ENCODE measurements at places on chromosomes 11 and 22. TPM values are rescaled to one million over a fixed set of nuclear protein-coding genes. Genes with fewer than 3 reads are reported as not detected.

The KRTAP5-7 gene
- polyA plus RNA-seq: not detected

The ST14 gene
- polyA plus RNA-seq: 59.3 TPM

The EXPH5 gene
- 2.2 TPM for polyA plus RNA-seq

GRCh38 chr11:69035946-69036340 is 12.8 kb upstream of the TPCN2 start:
- no peak for DNase-seq

GRCh38 chr22:42074132-42074811 is at the start of gene PHETA2:
Gene PHETA2, plus strand, starts transcription at chr22:42074248. Its CDS starts 3,046 bp downstream, at chr22:42077294.
- peak; percentile 88 for DNase-seq

- DNase-seq: no peak
These were observed 1.1 kb upstream of the SSTR3 start for GRCh38 chr22:37213218-37213855.

DNA sequence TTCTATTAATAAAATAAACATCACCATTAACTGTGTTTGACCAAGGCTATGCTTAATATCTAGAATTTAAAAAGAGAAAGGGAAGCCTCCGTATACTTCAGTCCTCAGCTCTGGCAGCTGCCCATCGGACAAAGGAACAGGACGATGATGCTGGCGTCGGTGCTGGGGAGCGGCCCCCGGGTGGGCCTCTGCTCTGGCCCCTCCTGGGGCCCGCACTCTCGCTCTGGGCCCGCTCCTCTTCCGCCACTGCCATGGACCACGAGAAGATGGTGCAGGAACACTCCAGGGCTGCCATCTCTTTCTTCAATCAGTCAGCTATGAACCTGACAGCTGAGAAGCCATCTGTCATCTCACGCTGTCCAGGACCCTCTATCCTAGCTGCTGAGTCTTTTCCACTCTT is 25.3 kb downstream of the PDHX start:
- DNase-seq: no peak

DNA sequence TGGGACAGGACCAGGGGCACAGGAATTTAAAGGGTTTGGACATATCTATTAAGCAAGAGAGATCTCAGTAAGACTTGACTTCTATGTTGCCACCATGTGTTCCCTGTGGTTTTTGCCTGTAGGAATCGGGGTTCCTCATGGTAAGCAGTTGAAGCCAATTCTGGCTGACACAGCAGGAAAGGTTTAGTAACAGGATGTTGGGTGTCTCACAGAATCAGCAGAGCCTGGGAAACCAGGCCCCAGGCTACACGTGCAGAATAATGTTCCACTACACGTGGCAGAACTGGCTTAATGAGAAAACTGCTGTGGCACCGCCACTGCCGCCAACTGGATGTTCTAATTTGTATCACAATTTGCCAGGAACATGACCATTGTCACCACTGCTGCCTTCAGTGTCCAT is 264.6 kb upstream of the PLET1 start:
- peak; percentile 20 for DNase-seq

DNA sequence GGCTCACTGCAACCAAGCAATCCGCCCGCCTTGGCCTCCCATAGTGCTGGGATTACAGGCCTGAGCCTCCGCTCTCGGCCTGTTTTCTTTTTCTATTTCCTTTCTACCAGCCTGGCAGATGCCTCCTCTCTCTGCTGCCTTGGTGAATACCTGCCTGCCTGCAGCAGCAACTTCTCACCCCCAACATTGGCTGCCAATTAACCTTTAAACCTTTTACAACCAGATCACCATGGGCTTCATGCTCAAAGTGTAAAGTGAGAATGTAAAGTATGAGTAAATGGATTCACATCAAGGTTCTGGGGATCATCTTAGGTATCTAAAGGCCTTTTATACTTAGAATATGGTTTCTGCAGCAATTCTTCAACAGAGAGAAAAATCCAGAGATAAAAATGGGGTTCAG is 13.0 kb upstream of the FCHSD2 start:
- DNase-seq: no peak

DNA sequence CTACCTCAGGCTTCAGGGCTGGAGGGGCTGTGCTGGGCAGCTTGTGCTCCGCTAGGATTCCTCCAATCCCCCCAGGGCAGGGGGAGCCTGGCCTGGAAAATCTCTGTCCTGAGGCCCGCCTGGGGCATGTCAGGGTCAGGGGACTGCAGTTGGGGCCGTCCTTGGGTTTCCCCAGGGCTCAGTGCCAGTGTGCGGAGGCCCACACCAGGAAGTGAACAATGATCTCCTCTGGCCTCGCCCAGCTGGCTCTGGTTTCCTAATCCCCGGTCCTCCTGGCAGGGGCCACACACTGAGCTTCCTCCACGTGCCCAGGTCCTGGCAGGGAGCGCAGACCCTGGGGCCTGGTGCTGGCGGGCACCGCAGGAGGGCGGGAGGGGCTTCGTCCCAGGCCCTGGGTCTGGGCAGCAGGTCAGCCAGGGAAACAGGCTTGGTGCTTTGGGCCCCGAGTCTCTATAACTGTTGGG is 1.4 kb upstream of the MUC2 start:
- DNase-seq: peak; percentile 53

DNA sequence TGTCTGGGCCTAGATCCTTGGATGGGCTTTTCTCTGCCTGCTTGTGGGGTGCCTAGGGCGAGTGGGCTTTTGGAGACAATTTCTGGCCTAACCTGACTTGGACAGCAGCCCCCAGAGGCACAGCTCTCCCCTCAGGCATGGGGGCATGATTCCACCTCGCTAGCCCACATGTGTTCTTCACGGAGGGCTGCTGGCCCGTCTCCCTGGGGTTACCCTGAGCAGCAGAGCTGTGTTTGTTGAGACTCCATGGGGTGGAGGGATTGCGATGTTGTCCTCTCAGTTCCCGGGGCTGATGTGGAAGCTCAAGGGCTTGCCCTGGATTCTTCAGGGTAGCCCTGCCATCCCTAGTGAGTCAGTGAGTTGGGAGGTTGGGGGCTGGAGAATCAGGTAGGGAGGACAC is 2.4 kb upstream of the LRRC75B start:
- no peak for DNase-seq

DNA sequence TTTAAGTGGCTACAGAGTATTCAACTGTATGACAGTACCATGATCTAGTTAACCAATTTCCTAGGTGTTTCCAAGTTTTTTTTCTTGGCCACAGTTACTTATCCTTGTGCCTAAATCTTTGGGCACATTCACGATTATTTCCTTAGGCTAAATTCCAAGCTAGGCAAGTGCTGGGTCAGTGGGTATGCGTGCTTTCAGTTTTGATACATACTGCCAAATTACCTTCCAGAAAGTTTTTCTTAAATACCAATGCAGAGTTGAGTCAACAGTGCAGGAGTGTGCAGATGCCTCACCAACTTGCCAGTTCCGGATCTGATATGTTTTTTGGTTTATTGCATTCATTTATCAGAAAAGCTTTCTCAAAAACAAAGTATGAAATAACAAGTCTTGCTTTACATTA is 67.9 kb upstream of the OR4B1 start:
- no peak for DNase-seq

DNA sequence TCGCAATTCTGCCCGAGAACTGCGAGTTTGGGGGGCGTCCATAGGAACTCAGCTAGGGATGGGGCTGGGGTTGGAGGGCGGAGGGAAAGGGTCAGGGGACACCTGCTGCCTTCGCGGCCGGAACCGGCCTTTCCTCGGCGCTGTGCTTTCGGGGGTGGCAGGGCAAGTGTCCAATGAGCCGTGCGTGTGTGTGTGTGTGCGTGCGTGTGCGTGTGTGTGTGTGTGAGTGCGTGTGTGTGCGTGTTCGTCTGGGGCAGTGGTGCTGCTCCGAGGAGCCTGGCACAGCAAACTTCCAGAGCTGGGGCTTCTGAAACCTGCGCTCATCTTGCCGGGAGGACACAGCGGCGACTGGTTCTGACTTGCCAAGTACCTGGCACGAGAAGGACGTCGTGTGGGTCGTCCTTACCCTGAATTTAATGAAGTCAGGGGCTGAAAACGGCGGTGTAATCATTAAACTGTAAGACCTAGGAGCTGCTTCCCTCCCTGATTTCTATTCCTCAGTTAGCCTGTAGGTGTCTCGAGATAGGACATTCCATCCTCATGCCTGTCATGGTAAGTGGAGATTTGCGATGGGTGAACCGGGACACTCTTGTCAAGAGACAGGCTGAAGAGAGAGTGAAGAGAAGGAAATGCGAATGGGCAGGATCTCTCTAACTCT is 27.0 kb upstream of the AMOTL1 start:
- peak; percentile 73 for DNase-seq

DNA sequence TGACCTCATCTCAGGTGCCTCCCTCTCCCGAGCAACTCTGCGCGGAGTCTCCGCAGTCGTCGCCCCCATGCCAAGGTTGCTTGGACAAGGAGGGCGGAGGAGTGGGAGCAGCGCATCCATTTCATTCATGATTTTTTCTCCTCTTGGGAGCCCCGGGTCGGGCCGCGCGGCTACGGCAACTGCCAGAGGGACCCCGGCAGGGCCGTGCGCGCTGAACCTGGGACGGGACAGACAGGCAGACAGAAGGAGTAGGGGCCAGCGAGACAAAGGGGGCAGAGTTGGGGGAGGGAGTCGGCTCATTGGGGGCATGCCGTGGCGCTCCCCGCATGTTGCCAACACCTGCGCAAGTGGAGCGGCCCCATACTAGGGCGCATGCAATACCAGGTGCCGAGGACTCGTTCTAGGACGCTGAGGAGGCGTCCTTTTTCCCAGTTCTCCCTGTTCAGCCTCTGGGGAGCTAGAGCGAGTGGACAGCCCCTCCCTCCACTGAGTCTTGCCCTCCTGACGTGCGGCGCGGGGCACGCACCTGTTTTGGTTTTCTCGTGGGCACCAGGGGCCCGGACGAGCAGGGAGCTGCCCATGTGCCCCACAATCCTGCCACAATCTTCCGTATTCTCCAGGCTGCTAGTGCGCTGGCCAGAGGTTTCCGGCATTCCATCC is 501 bp upstream of the PTPN5 start:
- peak; percentile 20 for DNase-seq

DNA sequence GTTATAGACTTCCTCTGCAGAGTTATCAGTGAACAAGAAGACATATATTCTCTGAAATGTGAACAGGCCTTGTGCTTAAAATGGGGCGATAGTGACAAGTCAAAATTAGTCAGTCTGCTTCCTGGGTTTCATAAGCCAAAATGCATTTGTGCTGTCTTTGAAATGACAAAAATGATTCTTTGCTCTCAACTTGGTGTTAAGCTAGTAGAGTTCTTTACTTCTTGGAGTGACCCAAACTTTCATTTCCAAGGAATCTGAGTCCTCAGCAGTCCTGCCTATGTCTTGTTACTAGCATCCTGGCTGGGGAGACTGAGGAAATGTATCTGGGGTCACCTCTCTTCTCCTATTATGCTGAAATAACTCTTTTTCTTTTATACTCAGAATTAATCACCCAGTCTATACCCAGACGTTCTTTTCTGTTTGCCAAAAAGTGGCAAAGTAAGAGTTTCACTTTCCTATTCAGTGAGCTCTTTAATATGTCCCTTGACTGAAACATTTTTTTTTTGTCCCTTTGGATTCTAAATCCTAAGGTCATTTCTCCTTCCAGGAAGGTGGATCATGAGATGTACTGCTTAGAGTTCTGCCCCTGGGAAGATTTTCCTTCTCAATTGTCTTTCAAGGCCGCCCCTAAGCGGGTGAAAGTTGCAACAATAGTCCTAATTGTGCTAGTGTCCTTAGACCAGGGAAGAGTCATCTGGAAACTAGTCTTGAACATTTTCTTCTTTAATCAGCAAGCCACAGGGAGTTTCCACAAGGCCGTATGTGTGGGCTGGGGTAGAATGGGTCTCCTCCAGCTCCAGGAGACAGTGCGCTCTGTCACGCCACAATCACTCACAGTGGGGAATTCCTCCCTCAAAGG is 53.0 kb upstream of the RDX start:
- DNase-seq: no peak

- no peak for DNase-seq
These were observed 13.5 kb downstream of the FSHB start for GRCh38 chr11:30244265-30244664.

DNA sequence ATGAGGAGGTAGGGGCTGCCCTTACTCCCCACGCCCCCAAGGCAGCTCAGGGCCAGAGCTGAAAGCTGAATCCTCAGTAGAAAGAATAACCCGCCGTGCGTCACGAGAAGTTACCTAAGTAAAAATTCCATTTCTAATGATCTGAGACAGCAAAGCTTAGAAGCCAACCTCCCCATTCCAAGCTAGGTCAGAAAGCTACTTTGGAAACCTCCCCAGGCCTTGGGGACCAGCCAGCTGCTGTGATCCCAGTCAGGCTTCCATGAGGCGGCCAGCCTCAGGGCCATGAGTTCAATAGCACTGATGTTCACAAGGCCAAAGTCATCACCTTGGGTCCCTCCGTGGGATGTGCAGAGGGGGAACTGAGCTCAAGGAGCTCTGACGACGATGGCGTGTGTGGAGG is 6.9 kb downstream of the SHISAL1 start:
- DNase-seq: peak; percentile 53

DNA sequence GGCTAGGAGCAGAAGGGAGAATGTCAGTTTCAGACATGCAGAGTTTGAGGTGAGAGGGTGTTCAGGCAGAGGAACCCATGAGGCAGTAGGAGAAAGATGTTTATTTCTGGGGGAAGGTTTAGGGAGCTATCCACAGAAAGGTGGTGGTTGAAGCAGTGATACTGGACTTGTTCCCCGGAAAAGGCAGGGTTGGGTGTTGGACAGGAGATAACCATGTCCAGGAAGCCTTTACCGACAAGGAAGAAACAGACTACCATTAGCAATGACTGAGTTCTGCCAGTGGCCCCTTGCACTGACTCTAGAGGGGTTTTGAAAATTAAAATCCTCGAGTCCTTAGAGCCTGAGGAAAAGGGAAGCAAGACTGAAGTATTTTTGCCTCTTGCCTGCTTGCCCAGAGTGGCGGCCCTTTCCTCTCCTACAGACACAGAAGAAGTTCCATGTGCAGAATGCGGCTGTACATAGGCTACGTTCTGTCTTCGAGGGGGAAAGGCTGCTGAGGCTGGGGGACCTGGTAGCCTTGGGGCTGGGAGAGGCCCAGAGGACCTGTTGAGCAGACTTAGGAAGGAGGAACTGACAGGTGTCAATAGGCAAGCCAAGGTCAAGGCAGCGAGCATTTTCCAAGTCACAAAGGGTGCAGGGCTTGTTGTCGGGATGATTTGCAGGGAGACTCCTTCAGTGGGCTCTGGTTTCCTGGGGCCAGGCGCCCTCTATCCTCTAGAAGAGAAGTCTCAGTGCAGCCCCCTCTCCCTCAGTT is 146.7 kb downstream of the LDLRAD3 start:
- DNase-seq: no peak

- no peak for DNase-seq
These were observed 33.3 kb downstream of the ABTB2 start for GRCh38 chr11:34324466-34324865.

GRCh38 chr11:118644496-118644895 is 35.0 kb downstream of the TREH start:
- no peak for DNase-seq

DNA sequence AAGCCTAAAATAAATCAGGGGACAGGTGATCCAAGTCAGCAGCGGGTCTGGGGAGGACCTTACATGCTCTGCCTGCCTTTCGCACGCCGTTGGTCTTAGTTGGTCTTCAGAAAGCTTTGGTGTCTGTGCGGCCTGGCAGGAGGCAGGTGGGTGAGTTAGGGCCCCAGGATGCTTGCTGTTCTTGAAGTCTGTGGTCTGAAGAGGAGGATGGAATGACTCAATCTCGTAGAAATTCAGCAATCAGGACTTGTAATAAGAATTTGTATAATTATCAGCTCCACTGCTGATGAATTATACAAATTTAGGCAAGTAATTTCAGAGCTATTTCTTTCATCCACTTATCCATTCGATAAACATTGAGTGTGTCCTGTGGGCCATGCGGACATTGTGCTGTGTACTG is 138.5 kb downstream of the FEZ1 start:
- DNase-seq: no peak

GRCh38 chr11:122159173-122159721 is 43.2 kb upstream of the BLID start:
- DNase-seq: peak; percentile 73

Data from kidney (tissue), 22 donors.